HS-27A (cell line): ENCODE measurements at places on chromosomes 2 and 18.

GRCh38 chr2:128411431-128411830 lies 92.8 kb upstream of the HS6ST1 start:
- no peak for DNase-seq

GRCh38 chr18:49028091-49028490 lies 77.3 kb upstream of the SMAD7 start:
- no peak for DNase-seq

GRCh38 chr18:60066219-60066975 lies 166.6 kb downstream of the PMAIP1 start:
- DNase-seq, result no peak

GRCh38 chr2:127953128-127953718 lies 67.5 kb upstream of the AMMECR1L start:
- no peak for DNase-seq

DNA sequence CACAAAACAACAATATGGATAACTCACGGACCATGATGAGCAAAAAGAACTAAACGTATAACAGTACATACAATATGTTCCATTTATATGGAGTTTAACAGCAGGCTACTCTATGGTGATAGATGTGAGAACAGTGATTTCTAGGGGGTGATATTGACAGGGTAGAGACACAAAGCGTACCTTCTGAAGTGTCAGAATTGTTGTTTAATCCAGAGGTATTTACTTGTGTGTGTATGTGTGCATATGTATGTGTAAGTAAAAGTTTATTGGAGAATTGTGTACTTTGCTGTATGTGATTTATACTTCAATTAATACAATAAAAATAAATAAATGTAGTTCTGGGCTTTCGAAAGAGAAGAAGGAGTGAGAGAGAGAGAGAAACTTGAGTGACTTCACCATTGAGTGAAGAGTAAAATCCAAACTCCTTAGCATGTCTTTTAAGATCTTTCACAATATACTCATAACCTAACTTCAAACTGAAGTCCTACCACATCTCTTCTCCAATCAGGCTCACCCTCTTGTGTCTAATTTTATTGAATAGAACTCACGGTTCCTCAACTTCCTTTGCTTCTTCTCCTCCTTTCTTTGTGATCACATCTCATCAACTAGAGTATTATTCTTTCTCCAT lies 126.0 kb upstream of the KLF7 start:
- DNase-seq, result no peak

DNA sequence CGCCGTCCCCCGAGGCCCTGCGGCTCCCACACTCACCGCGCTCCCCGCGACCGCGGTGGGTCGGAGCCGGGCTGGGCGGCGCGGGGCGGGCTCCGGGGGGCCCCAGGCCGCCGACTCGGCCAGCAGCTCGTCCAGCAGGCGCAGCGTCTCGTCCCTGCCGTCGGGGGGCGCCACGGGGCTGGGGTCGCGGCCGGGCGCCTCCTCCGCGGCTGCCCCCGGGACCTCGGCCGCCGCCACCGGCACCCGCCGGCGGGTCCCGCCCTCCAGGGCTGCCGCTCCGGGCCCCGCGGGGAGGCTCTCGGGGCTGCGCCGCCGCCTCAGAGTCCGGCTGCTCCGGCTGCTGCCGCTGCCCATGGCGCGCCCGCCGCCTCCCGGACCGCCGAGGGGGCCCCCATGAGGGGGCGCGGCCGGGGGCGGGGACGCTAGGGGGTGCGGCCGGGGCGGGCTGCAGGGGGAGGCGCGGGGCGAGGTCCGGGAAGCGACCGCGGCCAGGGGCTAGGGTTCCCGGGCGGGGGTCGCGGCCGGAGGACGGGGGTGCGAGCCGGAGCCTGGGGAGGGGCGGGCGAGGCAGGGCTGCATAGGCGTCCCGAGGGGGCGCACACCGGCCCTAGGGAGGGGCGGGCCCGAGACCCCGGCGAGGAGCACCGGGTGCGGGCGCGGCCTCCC lies at the start of gene CYS1:
Gene CYS1, minus strand, starts transcription at position 542 of the 666 bp plus-strand sequence. Its CDS starts 188 bp downstream, at position 354.
- DNase-seq, result no peak

DNA sequence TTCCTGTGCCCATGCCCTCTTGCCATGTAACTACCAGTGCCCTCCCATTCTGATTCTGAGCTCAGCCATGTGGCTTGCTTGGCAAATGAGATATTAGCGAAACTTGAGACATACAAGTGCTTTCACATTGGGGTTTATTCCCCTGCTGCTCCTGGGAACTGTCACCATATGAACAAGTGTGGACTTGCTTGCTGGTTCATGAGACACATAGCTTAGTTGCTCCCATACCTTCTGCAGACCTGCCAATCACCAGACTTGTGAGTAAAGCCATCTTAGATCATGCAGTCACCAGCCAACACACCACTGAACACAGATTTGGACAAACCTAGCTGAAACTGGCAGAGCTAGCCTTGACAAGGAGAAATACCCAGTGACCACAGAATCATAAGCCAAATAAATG lies 155.1 kb downstream of the SS18 start:
- no peak for DNase-seq

DNA sequence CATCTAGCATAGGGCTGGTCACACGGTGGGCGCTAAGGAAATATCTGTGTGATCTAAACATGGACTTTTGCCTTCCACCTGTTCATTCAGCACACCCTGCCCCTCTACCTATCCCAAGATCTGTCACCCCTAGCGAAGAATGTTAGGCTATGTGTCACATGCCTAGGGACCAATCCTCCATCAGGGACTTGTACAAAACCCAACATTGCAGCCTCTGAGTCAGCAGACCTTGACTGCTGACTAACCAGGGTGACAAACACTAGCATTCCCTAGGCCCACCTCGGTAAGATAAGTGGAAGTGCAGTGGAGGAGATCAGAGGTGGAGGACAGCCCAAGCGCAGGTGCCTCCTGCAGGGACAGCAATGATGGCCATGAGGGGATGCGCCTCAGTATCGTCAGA lies 99.2 kb downstream of the SOX11 start:
- DNase-seq, result no peak
